Foreskin fibroblast (primary cell): ENCODE measurements at places on chromosomes 2 and 18.

GRCh38 chr18:58413667-58414628 lies 214.9 kb downstream of the ALPK2 start:
- no peak for DNase-seq

DNA sequence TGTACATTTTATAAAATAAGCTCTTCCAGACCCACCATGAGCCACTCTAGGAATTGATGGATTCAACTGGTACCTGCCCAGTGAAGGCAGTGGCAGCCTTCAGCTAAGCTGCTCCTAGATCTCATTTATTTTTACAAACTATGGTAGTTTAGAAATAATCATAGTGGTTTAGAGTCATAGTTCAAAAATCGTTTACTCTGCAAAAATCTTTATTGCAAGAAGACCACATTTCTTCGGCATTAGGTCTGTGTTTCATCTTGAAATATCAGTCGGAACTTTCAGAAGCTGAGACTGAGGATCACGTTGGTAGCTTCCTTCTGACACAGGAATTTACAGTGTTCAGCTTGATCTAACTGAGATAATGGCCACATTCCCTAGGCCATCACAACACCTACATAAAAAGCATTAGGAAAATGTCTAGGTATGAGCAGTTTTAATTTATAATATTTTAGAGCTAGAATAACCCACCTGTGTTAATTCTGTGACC lies 206.2 kb upstream of the PID1 start:
- DNase-seq = no peak

DNA sequence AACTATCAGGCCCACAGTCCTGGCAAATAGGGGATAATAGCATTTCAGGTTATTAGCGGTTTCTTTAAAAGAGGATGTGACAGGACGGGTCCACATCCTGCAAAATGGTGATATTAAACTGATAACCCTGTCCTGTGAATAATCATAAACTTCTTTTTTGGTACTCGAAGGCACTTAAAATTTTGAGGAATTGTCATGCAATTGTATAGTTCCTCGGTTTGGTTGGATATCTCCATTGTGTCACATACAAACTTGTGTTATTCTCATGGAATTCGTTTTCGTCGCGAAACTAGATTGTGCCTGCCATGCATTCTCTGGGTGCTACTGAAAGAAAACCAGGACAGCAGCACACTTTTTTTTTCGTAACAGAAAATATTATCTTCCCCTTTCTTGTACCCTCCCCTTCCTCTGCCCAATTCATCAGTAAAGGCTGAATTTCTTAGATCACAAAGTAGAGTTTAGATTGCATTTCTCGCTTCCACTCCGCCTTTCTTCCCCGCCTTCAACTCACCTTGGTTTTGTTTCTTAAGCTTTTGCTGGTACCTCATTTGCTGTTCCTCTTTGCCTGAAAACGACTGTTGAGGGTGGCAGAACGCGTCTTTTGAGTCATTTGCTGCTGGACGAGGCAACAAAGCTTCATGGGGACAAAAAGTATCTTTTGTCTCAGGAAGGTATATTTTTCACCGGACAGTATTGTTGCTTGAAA lies 1.3 kb downstream of the CERS6 start:
- DNase-seq = peak; percentile 28

- DNase-seq = no peak
Observed at GRCh38 chr2:195021711-195022507, 635.1 kb upstream of the SLC39A10 start.

DNA sequence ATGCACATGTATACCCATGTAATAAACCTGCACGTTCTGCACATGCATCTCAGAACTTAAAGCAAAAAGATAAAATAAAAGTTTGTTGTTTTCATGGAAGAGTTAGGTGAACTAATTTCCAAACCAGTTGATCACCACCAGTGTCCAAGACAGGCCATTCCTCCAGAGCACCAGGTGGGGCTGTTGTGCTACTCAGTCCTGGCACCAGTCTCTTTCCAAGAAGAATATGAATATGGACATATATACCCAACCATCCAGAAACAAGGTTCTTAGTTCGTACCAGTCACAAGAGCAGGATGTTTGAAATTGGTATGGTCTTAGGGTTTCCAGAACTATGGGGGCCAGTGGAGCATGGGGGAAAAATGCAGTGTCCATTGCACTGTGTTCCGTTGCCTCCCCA lies 17.2 kb upstream of the TNP1 start:
- no peak for DNase-seq

GRCh38 chr18:12255626-12256026 lies 1.5 kb downstream of the CIDEA start:
- peak; percentile 85 for DNase-seq

GRCh38 chr2:42942990-42943493 lies 150.7 kb upstream of the HAAO start:
- no peak for DNase-seq

DNA sequence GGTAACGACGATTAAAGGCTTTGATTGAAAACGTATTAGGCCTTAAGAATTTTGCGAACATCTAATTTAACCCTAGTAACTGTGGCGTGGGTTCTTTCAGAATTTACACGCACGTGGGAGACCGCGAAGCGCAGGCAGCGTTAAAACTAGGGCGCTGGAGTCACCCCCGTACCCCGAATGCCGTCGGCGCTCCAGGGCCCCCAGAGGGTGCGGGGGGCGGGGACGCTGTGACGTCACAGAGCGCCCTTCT lies 673 bp upstream of the SMCHD1 start:
- no peak for DNase-seq

DNA sequence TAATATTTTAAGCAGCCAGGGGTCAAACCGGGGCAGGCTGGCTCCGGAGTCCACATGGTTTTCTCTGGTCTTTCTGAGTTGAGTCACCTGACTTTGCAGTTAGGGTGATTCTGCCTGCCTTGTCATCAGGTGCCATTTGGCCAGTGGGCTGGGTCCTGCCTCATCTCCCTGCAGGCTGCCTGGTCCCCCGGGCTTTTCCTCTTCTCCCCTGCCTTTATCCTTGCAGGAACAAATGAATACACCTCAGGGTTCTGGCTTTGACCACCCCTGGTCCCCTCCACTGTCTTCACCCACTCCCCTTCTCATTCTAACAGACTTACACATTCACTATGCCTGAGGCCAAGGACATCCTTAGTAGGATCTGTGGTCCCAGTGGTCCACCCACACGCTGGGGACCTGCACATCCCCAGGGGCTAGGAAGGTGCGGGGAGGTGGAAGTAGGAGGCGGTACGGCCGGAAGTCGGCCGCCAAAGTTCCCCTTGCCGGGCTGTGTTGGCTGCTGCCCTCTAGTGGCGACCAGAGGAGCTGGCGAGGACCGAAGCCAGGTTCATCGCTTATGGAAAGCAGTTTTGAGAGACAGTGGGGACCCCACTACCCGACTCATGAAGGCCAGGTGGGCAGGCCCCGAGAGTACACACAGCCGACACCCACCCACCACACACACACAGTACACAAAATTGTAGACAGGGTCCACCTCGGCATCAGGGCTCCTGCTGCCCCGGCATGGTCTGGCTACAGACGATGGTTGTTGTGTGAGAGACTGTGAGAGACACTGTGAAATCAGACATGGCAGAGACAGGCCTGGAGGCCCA lies 6.3 kb upstream of the TEX261 start:
- DNase-seq = peak; percentile 82

DNA sequence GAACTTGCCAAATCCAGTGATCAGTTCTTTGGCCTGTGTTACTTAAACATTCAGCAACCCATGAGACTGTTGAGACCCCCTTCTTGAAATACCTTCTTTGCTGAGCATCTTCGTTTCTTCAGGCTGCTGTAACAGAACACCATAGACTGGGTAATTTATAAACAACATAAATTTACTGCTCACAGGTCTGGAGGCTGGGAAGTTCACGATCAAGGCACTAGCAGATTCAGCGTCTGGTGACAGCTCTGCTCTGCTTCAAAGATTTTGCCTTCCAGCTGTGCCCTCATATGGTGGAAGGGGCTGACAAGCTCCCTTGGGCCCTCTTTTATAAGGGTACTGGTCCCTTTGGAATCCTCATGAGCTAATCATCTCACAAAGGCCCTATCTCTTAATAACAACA lies 28.8 kb upstream of the TSPYL6 start:
- no peak for DNase-seq

DNA sequence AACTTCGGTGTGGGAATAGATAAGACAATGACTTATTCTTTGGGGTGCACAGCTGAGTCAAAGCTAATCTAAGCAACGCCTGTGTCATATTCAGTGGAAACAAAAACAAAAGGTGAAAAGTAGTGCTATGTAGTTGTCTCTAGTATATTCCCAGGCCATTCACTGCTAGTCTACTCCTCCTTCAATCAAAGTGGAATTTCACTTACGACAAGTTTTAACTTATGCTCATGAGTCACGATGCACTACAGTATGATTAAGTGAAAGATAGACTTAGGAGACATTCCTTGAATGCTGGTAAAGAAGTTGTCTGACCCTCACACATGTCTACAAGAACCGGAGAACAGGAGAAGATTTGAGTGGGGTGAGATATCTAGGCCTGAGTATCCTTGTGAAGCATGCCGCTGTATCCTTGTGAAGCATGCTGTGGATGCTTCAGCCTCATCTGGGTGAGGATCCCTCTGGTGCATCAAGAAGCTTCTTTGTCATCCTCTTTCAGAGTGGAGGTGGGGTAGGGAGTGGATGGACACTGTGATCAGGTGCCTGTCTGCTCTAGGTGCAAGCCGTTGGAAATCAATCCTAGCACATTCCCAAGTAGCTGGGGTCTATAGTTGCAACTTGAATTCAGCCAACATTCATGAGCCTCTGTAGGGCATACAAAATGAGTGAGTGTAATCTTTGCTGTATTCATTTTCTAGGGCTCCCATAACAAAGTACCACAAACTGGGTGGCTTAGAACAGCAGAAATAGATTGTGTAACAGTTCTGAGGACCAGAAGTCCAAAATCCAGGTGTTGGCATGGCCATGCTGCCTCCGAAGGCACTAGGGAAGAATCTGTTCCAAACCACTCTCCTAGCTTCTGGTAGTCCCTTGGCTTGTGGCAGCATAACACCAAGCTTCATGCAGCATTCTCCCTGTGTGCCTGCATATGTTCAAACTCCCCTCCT lies 173.5 kb upstream of the FN1 start:
- no peak for DNase-seq

DNA sequence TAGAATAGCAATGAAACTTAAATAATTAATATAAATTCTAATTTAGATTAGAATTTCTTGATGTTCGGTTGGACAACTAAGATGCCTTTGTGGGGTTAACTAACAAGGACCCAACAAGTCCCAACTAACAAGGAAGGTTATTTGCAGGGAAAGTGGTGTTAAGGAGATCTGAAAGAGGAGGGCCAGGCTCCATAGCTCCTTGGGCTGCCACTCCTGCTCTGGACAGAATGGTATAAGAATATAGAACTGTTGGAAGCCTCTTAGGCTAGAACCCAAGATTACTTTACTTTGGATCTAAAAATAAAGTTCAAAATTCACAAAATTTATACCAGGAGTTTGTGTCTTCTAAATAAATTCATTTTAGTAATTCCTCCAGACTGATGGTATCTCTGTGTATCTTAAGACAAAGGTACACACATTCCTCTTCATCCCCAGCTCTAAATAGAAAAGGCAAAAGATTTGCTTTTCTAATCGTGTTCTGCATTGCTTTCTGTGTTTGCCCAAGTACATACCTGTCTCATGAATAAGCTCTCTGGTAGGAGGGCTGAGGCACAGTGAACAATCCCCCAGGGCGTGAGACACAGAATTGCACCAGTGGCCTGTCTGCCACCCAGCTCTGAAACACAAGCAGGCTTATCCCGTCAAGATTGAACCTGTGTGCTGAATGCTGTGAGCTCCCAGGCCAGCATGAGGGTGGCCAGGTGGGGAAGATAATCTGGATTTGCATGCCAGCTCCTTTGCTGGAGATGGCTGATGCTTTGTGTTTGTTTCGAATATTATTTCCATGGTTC lies 176.0 kb downstream of the ACKR3 start:
- peak; percentile 80 for DNase-seq

GRCh38 chr18:54117853-54118773 lies 106.4 kb downstream of the MBD2 start:
- DNase-seq = no peak

DNA sequence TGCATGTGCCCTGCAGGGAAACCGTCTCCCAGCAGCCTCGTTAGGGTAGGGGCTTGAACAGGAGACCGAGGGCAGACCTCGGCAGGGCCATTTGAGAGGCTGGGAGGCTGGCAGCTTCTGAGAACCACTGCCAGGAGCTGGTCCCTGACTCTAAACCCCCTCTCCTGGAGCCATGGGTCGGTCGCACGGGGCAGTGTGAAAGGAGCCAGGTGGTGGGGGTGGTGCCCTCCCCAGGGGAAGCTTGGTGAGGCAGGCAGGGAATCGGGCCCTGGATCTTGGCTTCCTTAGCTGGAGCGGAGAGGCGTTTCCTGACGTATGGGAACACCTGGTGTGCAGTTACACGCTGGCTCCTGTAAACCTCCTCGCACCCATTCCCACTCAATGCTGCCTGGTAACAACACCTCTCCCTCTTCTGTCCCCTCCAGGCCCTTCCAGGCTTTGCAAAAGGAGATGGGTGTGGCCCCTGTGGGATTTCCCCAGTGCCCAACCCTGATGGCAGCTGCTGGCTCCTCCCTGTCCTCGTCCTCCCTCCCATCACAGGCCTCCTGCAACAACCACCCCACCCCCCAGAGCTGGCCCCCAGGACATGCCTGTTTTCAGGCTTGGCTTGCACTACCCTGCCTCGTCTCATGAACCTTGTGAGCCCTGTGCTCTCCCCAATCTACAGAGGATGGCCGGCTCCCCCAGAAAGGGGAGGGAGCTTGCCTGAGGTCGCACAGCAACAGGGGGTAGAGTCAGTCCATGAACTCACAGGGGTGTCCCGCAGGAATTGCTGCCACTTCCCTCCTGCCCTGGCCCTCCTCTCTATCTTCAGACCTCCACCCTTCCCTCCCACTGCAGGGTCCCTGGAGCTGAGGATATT lies 24.4 kb downstream of the ADRA2B start:
- DNase-seq = no peak

- DNase-seq = peak; percentile 34
Observed at GRCh38 chr2:102736110-102736409, 25.8 kb upstream of the TMEM182 start.

DNA sequence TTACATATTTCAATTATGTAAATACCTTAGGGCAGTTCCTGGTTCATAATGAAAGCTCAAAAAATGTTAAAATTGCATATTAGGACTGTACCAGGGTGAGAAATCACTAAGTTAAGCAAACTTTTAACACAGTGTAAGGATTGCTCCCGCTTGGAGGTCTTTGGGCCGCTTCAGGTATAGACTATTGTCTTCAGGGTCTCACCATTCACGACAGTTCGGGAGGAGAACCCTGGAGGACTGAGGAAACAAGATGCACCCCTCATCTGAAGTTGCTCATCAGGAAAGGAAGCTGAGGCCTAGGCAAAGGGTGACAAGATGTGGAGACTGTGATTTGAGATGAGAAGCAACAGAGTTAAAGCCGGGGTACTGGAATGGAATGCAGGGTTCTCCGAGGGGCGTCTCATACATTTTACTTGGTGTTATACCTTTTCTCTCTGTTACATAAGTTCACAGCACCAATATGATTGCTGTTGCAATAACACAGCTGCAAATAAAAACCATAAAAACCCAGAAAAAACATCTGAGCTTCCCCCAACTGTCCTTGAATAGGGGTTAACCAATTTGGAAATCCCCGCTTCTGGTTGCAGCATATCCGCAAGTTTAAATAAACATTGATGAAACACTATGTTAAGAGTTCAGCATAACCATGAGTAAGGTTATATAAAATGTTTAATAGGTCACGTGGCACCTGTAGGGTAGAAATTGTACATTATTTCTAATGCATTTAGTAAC lies 40.1 kb downstream of the FBXO48 start:
- peak; percentile 12 for DNase-seq
